ENCODE measurements at places on chromosomes 1 and 21. TPM values are rescaled to one million over a fixed set of nuclear protein-coding genes. Genes with fewer than 3 reads are reported as not detected.

PROX1 gene
- 0.29 TPM for total RNA-seq

GSTM2 gene
- total RNA-seq = 2.5 TPM

PRELP gene
- not detected for total RNA-seq

LCE1F gene
- total RNA-seq = not detected

TNFRSF8 gene
- not detected for total RNA-seq

HEYL gene
- 0.27 TPM for total RNA-seq

CAPN8 gene
- total RNA-seq = 158 TPM

COL9A2 gene
- 3.2 TPM for total RNA-seq

FCMR gene
- 1.1 TPM for total RNA-seq

ASPM gene
- 36.3 TPM for total RNA-seq

PSMA5 gene
- 121 TPM for total RNA-seq

LRRC38 gene
- total RNA-seq = not detected

TBX15 gene
- total RNA-seq = 0.17 TPM

LYPD8 gene
- not detected for total RNA-seq

SLC2A5 gene
- total RNA-seq = not detected

MUL1 gene
- 24.3 TPM for total RNA-seq

WNT4 gene
- 2.4 TPM for total RNA-seq

TNFRSF4 gene
- not detected for total RNA-seq

SPATA46 gene
- not detected for total RNA-seq

ARMH1 gene
- 4.7 TPM for total RNA-seq

LEFTY1 gene
- total RNA-seq = not detected

WNT2B gene
- 5.8 TPM for total RNA-seq

OLIG2 gene
- not detected for total RNA-seq

FCRL4 gene
- not detected for total RNA-seq

TNFRSF25 gene
- total RNA-seq = 10.1 TPM

SCMH1 gene
- total RNA-seq = 27.6 TPM

CYP4Z1 gene
- total RNA-seq = not detected

RHCE gene
- not detected for total RNA-seq

RNF223 gene
- total RNA-seq = 5.0 TPM

PRRX1 gene
- 1.8 TPM for total RNA-seq

CCDC185 gene
- 0.17 TPM for total RNA-seq

FCRL5 gene
- total RNA-seq = not detected

SPRR4 gene
- not detected for total RNA-seq

SPATA17 gene
- total RNA-seq = 3.0 TPM

TMEM125 gene
- 20.7 TPM for total RNA-seq

LCE1B gene
- not detected for total RNA-seq

TPTE gene
- total RNA-seq = not detected

NCMAP gene
- 63.9 TPM for total RNA-seq

SV2A gene
- total RNA-seq = 0.32 TPM

SH3GLB1 gene
- total RNA-seq = 54.6 TPM

CCDC24 gene
- 20.2 TPM for total RNA-seq

RGS18 gene
- total RNA-seq = not detected

HHIPL2 gene
- total RNA-seq = 0.98 TPM
